ENCODE measurements at places on chromosomes 6 and 20.

DNA sequence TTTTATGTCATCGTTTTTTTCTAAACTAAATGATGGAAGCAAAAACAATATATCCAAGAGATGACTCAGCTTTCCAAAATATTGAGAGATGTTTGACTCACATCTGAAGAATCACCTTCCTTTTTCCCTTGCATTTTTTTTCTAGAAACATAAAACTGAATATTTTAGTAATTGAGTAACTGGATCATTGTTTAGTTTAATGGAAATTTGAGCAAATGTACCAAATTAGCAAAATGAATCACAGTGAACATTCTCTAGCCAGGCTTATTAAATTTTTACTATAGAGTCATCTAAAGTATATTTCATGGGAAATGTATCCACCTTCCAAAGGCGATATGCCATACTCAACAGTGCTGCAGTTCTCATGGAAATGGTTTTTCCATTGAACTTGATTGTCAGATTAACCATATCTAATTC is 145.5 kb downstream of the TENT5A start:
- no peak for DNase-seq

DNA sequence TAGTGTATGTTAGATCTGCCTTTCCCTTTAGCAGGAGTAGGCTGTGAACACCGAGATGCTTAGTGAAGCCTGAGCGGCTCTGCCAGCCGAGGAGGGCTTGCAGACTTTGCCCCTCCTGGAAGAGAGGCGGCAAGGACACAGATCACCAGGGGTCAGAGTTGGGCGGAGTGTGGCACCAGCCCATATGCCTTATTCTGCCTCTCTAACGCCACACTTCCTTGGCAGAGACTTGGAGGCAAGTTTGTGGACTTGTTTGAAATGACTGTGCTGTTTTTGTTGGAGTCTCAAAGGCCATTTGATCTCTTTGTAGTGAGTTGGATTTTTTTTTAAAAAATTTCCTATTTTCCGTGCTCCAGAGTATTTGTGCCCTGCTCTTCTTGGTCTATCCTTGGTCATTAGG is 44.5 kb upstream of the CLDN20 start:
- DNase-seq, result no peak

DNA sequence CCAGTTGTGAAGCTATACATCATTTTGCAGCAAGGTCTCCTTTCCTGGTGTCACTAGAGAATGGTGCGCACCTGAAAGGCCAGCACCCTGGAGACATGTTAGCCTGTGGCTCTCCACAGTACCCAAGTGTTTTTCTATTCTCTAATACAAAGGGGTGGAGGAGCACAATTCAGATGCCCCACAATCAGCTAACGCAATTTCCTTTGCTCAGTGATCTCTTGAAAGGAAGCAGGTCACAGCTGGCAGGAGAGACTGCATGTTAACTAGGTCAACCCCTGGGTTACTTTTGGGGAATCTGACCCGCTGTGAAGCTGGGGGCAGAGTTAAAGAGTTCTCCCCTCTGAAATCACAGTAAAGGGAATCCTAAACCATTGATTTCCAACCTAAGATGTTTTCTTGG is 92.5 kb downstream of the B3GAT2 start:
- DNase-seq, result no peak

GRCh38 chr20:24493181-24493580 is 23.8 kb downstream of the SYNDIG1 start:
- DNase-seq, result no peak

DNA sequence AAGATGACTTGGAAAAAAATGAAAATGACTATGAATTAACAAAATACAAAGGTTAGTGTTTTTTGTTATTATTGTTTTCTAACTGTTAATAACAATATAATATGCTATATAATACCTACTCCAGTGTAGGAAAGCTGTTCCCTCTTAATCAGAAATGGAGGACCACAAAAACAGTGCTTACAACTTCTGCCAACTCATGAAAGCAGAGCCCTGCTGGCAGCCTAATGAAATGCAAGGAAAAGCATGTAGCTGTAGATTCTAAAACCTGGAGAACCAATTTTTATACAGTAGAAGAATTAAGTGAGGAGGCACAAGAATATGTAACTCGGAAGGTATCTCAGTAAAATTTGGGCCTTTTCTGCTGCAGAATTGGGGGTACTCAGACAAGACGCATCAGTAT is 29.4 kb downstream of the PHIP start:
- DNase-seq, result no peak

DNA sequence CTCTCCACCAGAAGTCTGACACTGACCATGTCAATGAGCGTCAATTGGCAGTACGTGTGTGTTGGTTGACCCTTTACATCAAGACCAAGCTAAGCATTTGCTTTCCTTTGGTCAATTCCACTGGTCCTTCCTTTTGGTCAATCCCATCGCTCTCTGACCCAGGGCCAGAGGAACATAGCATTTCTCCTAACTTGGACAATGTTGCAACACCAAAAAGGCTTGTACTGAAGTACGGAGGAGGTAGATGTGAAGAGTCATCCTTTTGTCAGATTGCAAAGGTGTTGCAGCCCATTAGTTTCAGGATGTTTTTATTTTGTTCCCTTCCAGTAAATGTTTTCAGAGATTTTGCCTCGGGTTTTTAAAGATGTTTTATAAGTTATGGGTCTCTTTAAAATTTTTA is 24.6 kb downstream of the EDN1 start:
- no peak for DNase-seq

DNA sequence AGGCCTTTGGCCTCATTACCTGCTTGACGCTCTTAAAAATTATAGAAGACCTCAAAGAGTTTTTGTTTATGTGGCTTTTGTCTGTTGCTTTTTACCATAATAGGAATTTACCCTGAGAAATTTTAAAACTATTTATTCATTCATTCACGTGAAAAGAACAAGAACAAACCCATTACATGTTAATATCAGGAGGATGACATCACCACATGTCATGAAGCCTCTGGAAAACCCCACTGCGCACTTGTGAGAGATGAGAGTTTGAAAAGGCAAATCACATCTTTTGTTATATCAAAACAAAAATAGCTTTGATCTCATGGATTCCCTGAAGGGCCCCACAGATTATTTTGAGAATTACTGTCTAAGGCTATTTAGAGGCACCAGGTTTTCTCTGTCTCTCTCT is 61.3 kb upstream of the EYA2 start:
- no peak for DNase-seq

DNA sequence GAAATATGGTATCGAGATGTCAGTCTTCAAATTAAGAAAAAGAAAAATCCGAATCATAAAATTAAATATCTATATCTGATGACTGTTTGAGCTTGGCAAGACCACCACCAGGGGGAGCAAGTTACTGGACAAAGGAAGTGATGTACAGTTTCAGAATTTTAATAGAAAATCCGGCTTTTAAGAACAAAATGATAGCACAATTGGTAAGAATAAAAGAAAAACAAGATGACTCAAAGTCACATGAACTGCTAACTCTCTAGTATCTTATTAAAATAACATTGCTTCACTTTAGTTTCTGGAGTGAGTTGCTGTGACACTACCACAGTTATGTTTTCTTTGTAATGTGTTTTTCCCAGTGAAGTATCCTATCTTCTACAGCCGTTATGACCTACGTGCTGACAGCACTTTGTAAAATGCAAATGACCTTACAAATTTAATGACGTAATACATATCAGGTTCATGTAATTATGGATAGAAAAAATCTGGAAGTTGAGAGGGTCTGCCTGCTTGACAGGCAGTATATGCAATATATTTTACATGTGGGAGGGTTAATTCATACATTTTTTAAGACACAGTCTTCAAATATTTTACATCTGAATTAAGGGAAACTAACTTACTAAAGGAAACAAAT is 405.3 kb upstream of the HS3ST5 start:
- peak; percentile 21 for DNase-seq

DNA sequence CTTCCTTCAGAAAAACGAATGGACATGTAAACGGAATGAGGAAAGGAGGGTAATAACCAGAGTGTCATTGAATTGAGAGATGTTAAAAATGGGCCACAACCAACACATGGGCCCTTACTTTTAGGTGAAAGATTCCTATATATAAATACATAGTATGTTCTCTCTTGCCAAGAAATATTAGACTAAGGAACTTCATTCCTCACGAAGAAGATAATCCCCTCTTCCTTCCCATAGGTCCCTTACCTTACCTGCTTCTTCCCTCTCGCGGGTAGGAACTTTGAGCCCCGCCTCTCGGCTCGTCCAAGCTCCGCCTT is 295 bp upstream of the TBC1D22B start:
- no peak for DNase-seq

- DNase-seq, result no peak
These were observed 151.4 kb downstream of the CEBPB start for GRCh38 chr20:50341880-50342637.

DNA sequence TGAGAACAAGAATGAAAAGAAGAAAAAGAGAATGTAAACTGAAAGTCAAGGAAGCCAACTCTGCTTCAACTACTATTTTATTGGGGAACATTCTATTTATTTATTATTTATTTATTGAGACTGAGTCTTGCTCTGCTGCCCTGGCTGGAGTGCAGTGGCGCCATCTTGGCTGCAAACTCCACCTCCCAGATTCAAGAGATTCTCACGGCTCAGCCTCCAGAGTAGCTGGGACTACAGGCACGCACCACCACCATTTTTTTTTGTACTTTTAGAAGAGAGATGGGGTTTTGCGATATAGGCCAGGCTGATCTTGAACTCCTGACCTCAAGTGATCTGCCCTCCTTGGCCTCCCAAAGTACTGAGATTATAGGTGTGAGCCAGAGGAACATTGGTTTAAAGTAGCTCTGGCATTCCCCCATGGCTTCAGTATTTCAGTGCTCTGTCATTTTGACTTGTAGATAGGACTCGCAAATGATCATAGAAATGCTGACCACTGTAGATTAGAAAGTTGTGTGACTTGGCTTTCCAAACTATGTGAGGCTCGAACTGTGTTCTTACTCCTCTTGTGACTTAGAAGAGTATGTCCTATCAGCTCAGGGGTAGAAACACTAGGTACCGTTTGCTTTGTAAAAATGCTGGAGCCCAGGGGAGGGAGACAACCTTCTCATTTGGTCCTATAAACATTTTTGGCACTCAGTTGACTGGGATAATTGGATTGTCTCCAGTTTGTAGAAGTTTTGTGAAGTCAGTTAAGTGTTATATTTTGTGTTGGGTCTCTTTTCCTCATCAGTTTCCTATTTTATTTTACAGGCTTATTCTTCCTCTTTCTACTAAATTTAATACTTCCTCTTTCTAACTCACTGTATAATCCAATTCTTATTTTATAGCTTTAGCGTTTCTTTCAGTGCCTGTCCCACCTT is 544.9 kb upstream of the CITED2 start:
- no peak for DNase-seq

DNA sequence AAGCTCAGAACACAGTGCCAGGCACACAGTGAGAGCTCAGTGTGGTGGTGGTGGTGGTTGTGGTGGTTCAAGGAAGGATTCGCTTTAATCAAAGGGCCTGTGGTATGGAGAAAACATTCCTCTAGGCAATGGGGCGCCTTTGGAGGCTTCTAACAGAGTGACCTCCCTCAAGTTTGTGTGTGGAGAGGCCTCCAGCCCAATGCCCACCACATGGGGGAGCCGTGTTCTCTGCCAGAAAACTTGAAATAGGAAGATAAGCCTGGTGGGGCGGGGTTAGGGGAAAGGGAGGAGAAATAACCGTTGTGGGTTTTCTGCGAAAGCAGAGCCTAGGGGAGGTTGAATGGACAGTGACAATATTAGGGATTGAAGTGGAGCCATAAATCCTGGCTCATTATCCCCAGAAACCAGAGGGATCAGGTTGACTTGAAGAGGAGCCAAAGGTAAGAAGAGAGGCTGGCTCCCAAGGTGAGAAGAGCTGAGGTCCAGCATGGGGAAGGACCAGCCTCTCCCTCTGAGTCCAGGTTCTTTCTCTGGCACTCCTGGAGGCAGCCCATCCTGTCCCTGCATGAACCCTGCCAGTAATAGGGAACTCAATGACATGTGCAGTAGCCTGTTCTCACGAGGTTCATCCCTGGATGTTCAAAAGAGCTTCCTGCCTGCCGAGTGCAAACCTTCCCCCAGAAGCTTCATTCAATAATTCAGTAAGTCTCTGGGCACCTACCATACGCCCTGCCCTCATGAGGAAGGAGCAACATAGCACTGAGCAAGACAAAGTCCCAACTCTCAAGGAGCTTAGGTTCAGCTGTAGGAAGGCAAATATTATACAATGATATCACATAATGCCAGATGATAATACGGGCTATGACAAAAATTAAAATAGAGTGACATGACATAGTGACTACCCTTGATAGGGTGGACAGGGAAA is 51.4 kb downstream of the TGM2 start:
- peak; percentile 50 for DNase-seq

DNA sequence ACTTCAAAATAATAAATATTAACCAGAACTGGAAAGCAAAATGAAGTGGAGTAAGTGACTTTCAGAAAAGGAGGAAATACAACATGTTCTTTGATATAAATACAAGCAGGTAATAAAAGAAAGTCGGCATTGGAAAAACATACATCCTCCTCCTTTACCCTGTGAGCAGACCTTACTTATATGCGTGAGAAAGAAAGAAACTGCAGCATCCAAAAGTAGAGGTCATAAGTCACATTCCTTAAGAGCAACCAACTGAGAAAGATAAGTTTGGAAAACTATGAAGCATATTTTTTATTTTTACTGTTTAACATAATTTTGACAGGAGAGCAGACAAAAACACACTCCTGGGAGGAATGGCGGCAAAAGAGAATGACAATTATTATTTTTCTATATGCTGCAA is 155.5 kb downstream of the HACE1 start:
- DNase-seq, result no peak

GRCh38 chr6:148827416-148828045 is 80.7 kb downstream of the UST start:
- no peak for DNase-seq

DNA sequence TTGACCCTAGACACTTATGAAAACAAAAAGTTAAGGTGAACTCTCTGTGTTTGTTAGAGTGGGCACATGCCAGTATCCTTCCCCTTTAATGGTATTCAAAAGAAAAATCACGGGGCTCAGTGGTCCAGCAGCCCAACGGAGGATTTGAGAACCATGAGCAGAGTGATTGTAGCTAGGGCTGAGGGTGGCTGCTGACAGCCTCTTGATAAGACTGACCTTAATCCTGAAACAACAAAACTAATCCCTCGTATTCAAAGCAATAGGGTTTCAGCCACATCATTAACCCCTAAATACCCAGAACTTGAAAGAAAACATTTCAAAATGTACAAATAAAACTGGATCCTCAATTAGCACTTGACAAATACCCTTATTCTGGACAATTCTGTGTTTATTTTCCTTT is 95.1 kb downstream of the SNAP25 start:
- DNase-seq, result no peak

DNA sequence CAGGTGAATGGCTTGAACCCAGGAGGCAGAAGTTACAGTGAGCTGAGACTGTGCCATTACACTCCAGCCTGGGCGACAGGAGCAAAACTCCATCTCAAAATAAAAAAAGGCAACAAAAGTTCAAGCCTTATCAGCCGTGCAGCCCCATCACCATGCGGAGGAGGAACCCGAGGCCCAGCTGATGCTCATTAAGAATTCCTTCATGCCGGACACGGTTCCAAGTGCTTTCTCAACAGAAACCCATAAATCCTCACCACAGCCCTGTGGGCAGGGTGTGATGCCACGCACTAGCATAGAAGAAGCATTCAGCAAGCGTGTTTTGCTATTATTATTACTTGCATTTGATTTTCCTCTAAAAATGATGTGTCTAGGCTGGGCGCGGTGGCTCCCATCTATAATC is 56.3 kb downstream of the PREX1 start:
- DNase-seq, result no peak

Data from activated CD4-positive, alpha-beta memory T cell treated with anti-CD3 and anti-CD28 coated beads, Interleukin-2, amount 10 ng/mL, durations not matched to agents 7 days and 5 days (primary cell).